ENCODE measurements at places on chromosomes 2 and 18.

DNA sequence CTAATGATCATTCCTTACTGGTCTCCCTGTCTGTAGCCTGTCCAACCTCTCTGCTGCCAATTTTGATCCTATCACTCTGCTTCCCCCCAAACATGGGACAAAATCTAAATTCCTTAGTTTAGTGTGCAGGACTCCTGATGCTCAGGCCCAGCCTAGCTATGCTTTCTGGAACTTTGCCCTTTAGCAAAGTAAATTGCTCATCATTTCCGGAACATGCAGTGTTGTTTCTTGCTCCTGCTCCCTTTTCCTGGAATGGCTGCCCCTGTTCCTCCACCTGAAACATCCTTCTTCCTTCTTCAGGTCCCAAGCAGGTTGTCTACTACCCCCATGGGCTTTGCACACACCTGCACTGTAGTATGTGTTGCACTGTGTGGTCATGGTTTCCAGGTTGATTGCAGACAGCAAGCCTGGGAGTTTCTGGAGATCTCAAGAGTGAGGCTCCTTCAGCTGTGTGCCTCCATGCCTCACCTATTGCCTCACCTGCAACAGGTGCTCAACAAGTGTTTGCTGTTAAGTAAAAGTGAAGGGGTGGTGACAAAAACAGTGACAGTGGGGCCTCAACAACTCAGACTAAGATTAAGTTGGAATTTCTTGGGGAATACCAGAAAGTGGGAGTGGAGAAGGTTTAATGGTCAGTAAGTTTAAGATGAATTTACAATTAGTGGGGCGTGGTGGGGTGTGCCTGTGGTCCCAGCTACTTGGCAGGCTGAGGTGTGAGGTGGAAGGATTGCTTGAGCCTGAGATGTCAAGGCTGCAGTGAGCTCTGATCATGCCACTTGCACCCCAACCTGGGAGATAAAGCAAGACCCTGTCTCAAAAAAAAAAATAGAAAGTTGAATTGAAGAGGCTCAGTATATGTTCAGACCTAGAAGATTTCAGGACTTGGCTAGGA is 120.0 kb downstream of the DNAH6 start:
- H3K27ac ChIP-seq: no peak overlapping the region
- no peak for DNase-seq
- H3K36me3 ChIP-seq: no peaks in the 10 kb centered on the region
- no peak overlapping the region for H3K4me3 ChIP-seq
- H3K27me3 ChIP-seq: no peaks in the 10 kb centered on the region

DNA sequence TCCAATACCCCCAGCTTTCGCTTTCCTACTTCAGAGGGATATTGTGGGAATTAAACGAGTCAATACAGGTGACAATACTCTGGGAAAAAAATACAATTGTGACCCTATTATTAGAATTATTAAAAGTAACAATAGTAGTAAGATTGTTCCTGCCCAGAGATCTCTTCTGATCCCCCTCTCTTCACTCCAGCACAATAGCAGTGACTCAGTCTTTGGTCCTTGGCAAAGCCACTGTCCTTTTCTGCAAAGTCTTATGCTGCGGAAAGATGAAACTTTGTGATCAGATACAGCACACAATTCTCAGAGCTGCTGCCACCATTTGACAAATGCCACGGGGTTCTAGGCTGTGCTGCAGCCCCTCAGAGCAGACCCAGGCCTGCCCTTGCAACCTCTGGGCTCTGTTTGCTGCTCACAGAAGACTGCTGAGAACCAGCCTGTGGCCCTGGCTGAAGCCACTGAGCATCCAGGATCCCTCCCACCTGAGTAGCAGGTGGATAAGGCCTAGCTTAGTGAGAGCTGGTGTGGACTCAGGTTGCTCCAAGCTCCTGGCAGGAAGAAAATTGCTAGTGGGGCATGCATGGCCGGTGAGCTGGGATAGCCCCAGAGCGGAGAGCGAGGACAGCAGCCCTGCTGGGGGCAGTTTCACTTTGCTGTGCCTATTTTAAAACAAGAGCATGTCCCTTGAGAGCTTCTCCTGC is 60.1 kb upstream of the ROCK2 start:
- no peaks in the 10 kb centered on the region for H3K27me3 ChIP-seq
- H3K4me1 ChIP-seq: no peaks in the 10 kb centered on the region
- H3K36me3 ChIP-seq: no peaks in the 10 kb centered on the region
- peak overlapping the region; percentile 73 for H3K27ac ChIP-seq
- no peak for DNase-seq

DNA sequence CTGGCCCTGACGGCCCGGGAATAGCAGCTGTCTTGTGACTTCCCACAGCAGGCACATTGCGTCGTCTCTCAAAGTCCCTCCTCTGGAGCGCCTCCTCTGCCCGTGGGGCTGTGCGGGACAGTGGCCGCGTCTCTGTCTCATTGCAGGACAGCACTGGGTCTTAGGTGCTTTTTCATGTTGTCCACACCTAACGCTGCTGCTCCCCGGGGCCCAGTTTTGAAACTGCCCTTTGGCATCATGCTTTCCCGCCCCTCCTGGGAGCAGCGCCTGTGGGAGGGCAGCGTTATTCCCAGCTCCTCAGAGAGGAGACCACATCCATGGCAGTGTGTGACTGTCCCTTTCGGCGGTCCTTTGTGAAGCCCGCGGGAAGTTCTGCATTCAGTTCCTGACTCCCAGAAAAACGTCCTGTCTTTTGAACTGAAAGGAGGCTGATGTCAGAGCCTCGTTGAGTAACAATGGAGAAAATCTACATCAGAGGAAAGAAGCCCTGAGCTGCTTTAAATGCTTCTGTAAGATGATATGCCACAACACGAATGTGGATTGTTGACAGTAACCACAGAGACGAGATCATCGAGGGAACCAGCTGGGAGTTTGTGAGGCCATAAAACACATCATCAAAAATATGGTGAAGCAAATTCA is 226.0 kb downstream of the FAM210A start:
- no peaks in the 10 kb centered on the region for H3K27me3 ChIP-seq
- no peak for DNase-seq
- peaks cover 6% of the 10 kb centered on the region for H3K4me1 ChIP-seq
- no peaks in the 10 kb centered on the region for H3K36me3 ChIP-seq
- peak overlapping the region; percentile 77 for H3K27ac ChIP-seq
- H3K4me3 ChIP-seq: no peak overlapping the region

- H3K27ac ChIP-seq: peak overlapping the region; percentile 84
- DNase-seq: no peak
- no peak overlapping the region for H3K4me3 ChIP-seq
- H3K27me3 ChIP-seq: no peaks in the 10 kb centered on the region
- H3K4me1 ChIP-seq: no peaks in the 10 kb centered on the region
Observed at GRCh38 chr2:28702878-28703277, 48.8 kb upstream of the PPP1CB start.

GRCh38 chr2:219041252-219041651 is at the start of gene CFAP65:
TSS of gene CFAP65 (minus strand) at chr2:219041516. CDS start at chr2:219039048, 2,468 bp downstream.
- no peaks in the 10 kb centered on the region for H3K27me3 ChIP-seq
- no peaks in the 10 kb centered on the region for H3K36me3 ChIP-seq
- H3K4me3 ChIP-seq: peak within 1 kb of the TSS; percentile 38
- no peak within 1 kb of the TSS for H3K27ac ChIP-seq
- no peak for DNase-seq

DNA sequence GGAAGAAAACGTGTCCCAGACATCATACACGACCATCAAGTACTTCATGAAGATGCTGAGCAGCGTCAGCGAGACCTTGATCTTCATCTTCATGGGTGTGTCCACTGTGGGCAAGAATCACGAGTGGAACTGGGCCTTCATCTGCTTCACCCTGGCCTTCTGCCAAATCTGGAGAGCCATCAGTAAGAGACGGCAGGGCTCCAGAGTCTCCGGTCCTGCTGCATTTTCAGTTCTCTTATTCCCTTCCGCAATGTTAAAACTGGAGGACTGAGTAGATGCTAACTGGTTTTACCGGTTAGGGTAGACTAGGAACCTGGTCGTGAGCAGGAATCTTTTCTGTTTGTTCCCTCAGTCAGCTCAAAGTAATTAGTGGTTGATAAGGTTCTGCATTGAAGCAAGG is 32.3 kb downstream of the SLC9A4 start:
- H3K27me3 ChIP-seq: no peaks in the 10 kb centered on the region
- H3K4me3 ChIP-seq: no peak overlapping the region
- H3K27ac ChIP-seq: no peak overlapping the region
- DNase-seq: no peak

DNA sequence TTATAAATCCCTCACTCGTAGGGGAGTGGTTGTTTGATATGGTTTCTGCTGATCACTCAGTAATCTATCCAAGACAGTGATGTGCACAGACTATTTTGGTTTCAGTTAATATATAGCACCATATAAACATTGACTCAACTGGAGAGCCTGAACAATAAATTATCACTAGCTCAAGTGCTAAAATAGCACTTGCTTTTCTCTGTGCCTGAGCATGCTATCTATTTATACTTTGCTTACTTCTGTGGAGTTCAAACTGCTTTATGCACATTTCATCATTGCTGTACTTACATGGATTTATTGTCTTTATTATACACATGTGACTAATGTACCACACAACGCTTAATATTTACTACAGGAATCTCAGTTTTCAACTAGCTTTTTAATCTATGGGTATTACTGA is 133.6 kb downstream of the BCL2 start:
- H3K36me3 ChIP-seq: no peaks in the 10 kb centered on the region
- DNase-seq: no peak
- no peaks in the 10 kb centered on the region for H3K27me3 ChIP-seq
- no peak overlapping the region for H3K4me3 ChIP-seq

- H3K27me3 ChIP-seq: no peaks in the 10 kb centered on the region
- no peak for DNase-seq
- no peak overlapping the region for H3K4me3 ChIP-seq
- H3K27ac ChIP-seq: no peak overlapping the region
- H3K36me3 ChIP-seq: no peaks in the 10 kb centered on the region
Observed at GRCh38 chr2:118119761-118120400, 31.6 kb downstream of the INSIG2 start.

DNA sequence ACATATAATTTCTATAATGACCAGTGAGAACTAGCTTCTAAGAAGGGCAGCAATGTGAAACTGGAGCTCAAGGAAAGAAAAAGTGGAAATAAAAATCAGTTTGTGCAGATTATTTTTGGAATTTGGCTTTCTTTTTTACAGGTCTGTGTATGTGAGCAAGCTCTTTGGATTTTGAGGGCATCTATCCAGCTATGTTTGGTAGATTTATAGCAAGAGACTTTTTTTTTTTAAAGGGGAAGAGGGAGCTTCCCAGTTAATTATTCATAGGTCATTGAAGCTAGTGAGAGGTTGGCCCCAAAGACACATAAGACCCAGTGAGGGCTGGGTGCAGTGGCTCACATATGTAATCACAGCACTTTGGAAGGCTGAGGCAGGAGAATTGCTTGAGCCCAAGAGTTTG is 24.0 kb upstream of the COLEC12 start:
- H3K4me3 ChIP-seq: no peak overlapping the region
- H3K4me1 ChIP-seq: no peaks in the 10 kb centered on the region
- H3K36me3 ChIP-seq: no peaks in the 10 kb centered on the region
- no peaks in the 10 kb centered on the region for H3K27me3 ChIP-seq
- H3K27ac ChIP-seq: no peak overlapping the region
